Left forelimb (tissue), 1 donor: ENCODE measurements at places on chromosomes 2 and 18.

DNA sequence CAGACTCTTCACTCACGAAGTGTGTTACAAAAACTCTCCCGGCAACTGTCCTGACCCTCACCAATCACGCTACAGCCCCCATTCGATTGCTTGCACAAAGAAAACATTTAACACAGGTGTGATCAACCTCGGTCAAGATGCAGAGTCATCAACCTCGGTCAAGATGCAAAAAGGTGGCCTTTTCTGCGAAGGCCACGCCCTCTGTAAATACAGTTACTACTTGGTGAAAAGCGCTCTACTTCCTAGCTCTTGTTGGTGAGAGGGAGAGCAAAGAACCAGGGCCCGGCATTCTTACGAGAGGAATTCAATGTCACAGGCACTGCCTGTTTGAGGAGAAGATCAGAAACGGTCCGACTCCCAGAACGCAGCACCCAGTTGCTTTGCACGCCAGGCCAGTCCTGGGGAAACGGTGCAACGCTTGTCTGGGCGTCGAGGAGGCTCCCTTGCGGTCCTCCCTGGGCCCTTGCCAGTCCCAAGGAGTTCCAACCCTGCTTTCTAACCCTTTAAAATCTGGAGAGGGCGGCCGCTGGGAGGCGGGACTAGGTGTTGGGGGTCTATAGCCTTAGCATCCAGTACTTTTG is 1.9 kb downstream of the PIEZO2 start:
- no peak for DNase-seq

DNA sequence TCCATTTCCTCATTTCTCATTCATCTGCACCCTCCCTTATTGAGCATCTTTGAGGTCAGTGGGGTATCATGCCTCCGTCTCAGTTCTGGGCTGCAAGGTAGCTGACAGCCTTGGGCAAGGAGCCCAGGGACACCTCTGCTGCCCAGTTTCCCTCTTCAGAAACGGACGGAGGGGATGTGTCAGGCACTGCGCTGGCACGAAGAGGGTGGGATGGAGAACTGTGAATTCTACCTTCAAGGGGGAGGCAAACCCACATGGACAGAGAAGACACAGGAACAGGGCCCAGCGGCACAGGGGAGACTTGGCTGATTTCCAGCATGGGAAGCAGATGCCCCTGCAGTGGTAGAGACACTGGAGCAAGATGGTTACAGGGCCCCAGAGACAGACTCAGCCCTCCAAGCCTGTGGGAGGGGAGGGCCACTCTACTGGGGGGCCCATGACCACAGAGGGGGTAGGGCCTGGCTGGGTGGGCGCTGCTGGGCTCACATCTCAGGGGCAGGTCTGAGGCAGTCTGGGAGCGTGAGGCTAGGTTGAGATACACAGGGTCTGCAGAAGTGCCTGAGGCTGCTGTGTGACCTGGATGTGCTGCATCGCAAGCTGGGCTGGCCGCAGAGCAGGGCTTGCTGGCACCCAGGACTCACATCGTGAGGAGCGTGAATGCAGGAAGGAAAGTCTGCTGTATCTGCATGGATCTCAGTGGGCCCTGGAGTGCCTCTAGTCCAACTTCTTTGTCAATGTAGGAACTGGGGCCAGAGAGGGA is 92.3 kb downstream of the HS1BP3 start:
- DNase-seq: no peak

DNA sequence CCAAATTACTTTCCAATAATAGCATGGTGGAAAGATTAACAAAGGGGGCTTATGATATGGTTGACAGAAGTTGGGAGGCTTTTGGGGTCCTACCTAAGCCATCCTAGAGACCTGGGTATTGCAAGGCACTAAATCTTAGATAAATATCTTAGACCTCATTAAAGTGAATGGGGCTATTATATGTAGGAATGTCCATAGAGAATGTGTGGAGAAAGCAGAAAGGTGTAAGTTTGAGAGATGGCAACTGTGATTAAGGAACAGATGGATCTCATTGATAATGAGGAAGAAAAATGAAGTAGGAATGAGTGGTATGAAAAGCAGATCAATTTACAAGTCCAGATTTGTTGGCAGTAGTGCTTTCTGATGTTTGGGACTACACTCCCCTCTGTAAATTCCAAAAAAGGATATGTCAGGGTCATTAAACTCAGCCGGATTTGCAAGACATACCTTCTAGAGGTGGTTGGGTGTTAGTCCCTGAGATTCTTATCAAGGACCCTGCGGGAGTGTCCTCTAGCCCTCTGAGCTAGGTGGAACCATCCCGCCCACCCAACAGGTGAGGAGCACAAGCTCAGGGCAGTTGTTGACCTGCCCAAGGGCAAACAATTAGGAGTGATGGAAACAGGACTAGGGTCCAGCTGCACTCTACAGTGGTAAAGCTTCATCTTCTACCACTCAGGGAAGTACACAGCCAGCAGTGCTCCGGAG is 12.1 kb downstream of the TCF7L1 start:
- no peak for DNase-seq

GRCh38 chr2:135773917-135774316 is 32.3 kb downstream of the UBXN4 start:
- no peak for DNase-seq

- DNase-seq: no peak
These were observed 13.7 kb upstream of the SAP130 start for GRCh38 chr2:128041561-128041960.

DNA sequence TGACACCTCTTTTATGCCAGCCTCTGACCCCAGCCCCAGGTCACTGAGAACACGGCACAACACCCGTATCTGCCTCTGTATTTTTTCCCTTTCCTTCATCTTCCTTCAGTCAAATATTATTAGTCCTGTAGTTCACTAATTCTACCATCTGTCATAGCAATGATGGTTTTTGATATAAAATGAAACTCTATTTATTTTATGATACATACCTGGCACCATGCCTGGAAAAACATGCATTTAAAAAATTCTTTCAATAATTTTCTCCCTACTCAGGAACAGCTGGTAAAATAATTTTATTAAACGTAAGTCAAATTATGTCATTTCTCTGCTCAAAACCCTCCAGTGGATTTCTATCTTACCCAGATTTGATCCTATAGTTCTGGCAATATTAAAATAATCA is 224.7 kb downstream of the CDH7 start:
- no peak for DNase-seq

- DNase-seq: no peak
These were observed 111.4 kb upstream of the TRIB2 start for GRCh38 chr2:12605366-12605765.

DNA sequence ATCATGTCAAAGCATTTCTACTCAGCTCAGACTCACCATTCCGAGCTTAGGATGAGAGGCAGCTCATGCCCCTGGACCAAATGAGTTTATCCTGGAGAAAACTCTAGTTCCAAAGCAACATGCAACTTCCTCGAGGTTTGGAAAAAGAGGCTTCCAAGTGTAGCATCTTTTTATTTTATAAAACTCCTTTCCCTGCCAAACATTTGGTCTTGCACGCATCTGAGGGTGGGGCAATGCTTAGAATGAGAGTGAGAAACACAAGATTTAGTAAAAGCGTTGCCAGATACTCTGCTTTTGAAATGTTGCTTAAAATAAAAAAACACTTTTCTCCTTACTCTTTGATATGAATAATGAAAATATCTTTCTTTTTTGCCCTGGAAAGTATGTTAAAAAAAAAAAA is 151.5 kb downstream of the NCKAP5 start:
- DNase-seq: no peak

DNA sequence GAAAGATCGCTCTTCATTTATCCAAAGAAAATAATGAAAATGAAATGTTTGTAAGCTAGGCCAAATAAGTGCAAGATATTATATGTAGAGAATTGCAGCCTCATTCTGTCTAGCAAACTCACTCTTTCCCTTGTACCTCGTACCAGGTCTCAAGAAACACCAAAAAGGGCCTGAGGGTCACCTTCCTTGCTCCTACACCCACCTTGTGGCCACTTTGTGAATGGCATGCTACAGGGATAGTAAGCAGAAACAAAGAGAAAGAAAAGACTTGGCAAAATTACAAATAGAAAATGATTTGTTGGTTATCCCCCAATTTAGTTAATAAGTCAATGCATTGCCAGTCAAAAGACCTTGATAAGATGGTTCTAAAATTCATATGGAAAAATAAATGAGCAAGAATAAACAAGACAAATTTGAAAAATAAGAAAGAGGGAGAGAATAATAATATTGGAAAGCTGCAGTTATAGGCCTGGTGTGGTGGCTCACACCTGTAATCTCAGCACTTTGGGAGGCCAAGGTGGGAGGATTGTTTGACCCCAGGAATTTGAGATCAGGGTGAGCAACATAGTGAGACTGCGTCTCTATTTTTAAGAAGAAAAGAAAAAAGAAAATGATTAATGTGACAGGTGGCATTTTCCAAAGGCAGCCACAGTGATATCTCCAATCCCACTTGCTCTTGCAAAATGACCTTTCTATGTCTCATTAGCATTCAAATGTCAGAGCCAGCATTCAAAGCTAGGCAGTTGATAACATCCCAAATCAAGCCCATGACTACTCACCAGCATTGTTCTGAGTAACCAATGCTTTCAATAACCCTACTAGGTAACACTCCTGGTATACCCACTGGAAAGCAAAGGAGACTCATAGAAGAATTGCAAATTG is 38.8 kb upstream of the BMP10 start:
- no peak for DNase-seq

- no peak for DNase-seq
These were observed 57.1 kb upstream of the CD302 start for GRCh38 chr2:159855143-159855542.

DNA sequence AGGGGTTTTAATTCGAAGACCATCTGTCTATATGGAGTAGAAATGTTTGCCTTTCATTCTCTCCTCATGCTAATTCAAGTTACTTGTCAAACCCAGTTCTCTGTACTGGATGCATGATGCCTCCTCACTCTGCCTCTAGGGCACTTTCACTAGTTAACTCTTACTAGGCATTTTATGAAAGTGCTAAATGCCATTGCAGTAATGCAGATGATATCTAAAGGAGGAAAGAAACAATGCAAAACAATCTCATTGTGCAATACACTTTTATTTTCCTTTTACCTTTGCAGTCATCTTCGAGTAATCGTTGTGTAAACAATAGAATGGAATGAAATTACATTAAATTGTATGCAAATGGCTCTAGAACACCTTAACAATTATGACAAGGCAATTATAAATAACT is 293.6 kb downstream of the STK39 start:
- no peak for DNase-seq

DNA sequence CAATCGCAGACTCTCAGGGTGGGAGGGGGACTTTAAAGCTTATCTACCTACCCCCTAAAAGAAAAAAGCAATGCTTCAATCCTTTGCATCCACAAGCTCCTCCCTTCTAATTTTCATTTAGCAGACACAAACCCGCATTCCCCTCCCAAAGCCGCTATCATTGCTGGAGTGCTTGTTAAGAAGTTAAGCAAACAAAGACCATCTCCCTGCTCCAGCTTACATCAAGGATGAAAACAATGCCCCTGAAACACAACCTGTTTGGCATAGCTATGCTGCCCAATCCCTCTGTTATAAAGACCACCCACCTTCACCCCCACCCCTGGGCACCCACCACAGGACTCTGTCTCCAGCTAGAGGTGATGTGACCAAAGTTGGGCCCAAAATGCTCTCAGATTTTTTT is 33.0 kb downstream of the REEP1 start:
- no peak for DNase-seq
